Upper lobe of right lung (tissue), 1 donor: ENCODE measurements at places on chromosomes 1 and 21. TPM values are rescaled to one million over a fixed set of nuclear protein-coding genes. Genes with fewer than 3 reads are reported as not detected.

FMO2 gene
- total RNA-seq, result 392 TPM

SLC44A5 gene
- 0.55 TPM for total RNA-seq

KRTAP26-1 gene
- total RNA-seq, result not detected

VASH2 gene
- total RNA-seq, result 1.9 TPM

LRRIQ3 gene
- total RNA-seq, result 0.67 TPM

OVAAL gene
- not detected for total RNA-seq

SLC6A17 gene
- total RNA-seq, result 0.06 TPM

OR2T35 gene
- not detected for total RNA-seq

RAB25 gene
- total RNA-seq, result 62.0 TPM

ST6GALNAC3 gene
- total RNA-seq, result 5.6 TPM

XPR1 gene
- total RNA-seq, result 23.5 TPM

PYHIN1 gene
- 2.6 TPM for total RNA-seq

SIK1 gene
- 55.2 TPM for total RNA-seq

SAMD11 gene
- total RNA-seq, result 6.0 TPM

SYTL1 gene
- 30.6 TPM for total RNA-seq

KLF17 gene
- total RNA-seq, result 0.52 TPM

DNALI1 gene
- total RNA-seq, result 13.2 TPM

TSHB gene
- total RNA-seq, result not detected

C21orf91 gene
- total RNA-seq, result 16.8 TPM

LAPTM5 gene
- 424 TPM for total RNA-seq

HHIPL2 gene
- not detected for total RNA-seq

NPHP4 gene
- 14.6 TPM for total RNA-seq

TMCO2 gene
- not detected for total RNA-seq

OPN3 gene
- 40.8 TPM for total RNA-seq

KIF21B gene
- total RNA-seq, result 5.7 TPM

TIE1 gene
- total RNA-seq, result 59.4 TPM

S100A5 gene
- total RNA-seq, result not detected

OR2M3 gene
- total RNA-seq, result not detected

FCRL6 gene
- total RNA-seq, result 3.2 TPM

DUSP23 gene
- 71.1 TPM for total RNA-seq

RGS5 gene
- 93.1 TPM for total RNA-seq

RBP7 gene
- 8.7 TPM for total RNA-seq

PTPRC gene
- total RNA-seq, result 127 TPM

MYOG gene
- total RNA-seq, result not detected

PDE4DIP gene
- total RNA-seq, result 163 TPM

PCAT6 gene
- total RNA-seq, result 0.81 TPM

ELF3 gene
- total RNA-seq, result 62.9 TPM

CELA2B gene
- not detected for total RNA-seq

CLEC20A gene
- total RNA-seq, result not detected

LCE3D gene
- total RNA-seq, result not detected
